ENCODE measurements at places on chromosomes 6 and 20.

DNA sequence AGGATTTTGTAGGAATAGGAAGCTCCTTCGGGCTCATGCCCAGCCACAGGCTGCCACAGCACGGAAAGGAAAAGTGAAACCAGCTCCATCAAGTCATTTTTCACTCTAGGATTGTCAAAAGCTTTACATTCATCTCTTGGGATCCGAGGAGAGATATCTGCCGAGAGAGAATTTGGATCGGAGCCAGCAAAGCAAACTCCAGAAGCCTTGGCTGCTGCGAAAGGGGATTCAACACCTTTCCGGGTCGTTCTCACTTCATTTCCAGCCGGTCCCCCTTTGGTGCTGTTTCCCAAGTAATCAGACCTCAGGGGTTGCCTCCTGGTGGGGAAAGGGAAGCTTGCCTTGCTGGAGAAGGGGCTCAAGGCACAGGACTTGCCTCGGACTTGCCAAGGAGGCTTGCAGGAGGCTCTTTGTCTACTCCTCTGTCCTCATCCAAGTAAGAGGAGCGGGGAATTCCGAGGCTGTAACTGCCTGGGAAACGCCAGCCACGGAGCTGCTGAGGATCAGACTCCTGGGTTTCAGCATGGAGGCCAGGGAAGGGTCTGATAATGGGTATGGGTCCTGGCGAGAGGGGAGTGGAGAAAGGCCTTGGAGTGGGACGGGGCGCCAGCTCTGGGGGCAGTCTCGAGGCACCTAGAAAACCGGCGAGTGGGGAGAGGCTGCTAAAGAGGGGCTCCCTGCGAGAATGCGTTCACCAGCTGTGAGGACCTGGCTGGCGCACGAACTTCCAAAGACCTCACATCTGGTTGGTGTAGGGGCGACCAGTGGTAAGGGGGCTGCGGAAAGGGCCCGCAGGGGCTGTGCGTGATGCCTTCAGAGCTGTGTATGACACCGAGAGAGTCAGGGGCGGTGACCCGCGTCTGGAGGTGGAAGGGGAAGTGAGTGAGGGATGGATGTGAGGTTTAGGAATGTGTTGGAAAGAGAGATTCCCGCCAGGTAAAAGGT lies 702 bp downstream of the ETV7 start:
- DNase-seq, result peak; percentile 86

- DNase-seq, result no peak
These were observed 208.3 kb downstream of the TASP1 start for GRCh38 chr20:13430346-13431002.

GRCh38 chr20:36277546-36277945 lies 28.6 kb upstream of the DLGAP4 start:
- DNase-seq, result no peak

GRCh38 chr6:106206905-106207304 lies 118.7 kb downstream of the ATG5 start:
- no peak for DNase-seq

Data from NCI-H69 (cell line).